ENCODE measurements at places on chromosomes 11 and 22.

- DNase-seq: no peak
These were observed 13.0 kb downstream of the SMTN start for GRCh38 chr22:31094021-31094551.

- no peak for DNase-seq
These were observed 48.9 kb downstream of the ST3GAL4 start for GRCh38 chr11:126404367-126404766.

DNA sequence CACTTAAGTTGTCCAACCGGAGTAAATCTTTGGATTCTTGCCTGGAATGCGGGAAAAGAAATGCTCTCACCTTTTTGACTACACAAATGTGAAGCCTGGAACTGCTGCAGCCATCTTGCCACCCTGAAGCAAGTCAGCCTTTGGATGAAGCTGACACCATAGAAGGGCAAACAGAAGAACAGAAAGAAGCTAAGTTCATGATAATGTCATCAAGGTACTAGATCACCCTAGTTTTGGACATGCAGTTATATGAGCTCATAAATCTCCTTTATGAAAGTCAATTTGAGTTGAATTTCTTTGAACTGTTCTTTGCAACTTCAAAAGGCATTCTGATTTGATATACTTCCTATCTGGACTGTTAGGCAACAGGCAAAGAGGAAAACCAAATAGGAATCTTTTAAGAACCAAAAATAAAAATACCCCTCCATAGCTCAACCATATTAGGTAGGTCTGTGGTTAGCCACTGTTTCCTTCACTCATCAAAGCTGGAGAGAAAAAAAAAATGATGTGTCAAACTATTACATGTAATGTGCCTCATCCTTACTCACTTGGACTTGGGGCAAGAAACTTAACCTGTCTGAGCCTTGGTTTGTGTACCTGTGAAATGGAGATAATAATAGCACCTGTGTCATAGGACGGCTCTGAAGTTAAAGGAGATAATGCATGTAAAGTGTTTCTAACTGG lies 91.9 kb downstream of the WT1 start:
- no peak for DNase-seq

GRCh38 chr11:110061296-110061695 lies 31.9 kb upstream of the ZC3H12C start:
- DNase-seq: no peak

GRCh38 chr22:50016988-50017700 lies 4.6 kb upstream of the IL17REL start:
- DNase-seq: no peak

DNA sequence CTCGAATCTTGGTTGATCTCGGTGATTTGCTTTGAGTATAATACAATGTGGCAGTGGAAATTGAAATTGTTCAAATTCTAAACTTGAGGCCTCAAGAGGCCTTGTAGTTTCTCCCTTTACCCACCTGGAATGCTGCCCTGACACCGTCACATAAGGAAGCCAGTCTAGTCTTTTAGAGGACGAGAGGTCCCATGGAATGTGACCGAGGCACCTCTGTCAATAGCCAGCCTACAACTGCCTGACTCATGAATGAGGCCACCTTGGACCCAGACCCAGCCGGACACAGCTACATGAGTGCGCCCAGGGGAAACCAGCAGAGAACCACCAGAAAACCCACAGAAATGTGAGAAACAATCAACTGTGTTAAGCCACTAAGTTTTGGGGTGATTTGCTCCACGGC lies 52.5 kb downstream of the RPL27A start:
- DNase-seq: no peak

DNA sequence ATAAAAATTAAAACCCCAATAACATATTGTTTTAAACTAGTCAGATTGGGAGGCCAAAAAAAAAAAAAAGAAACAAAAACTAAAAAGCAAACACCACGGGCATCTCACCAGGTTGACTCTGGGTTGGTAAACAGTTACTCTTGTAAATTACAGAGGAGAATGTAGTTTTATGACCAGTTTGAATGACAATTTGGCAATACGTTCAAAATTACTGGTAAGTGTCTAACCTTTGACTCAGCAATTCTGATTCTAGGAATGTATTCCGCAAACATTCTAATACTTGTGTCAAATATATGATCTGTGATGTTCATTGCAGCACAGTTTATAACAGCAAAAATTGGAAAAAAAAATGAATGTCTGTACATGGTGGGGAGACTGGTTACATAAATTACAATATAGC lies 1376.0 kb downstream of the TBC1D22A start:
- no peak for DNase-seq

- peak; percentile 60 for DNase-seq
These were observed 40.8 kb downstream of the TBC1D22A start for GRCh38 chr22:46803031-46803880.

- no peak for DNase-seq
These were observed 48.7 kb upstream of the ZBED5 start for GRCh38 chr11:10906521-10906920.

- DNase-seq: no peak
These were observed 52.3 kb downstream of the MICAL2 start for GRCh38 chr11:12162652-12163051.

DNA sequence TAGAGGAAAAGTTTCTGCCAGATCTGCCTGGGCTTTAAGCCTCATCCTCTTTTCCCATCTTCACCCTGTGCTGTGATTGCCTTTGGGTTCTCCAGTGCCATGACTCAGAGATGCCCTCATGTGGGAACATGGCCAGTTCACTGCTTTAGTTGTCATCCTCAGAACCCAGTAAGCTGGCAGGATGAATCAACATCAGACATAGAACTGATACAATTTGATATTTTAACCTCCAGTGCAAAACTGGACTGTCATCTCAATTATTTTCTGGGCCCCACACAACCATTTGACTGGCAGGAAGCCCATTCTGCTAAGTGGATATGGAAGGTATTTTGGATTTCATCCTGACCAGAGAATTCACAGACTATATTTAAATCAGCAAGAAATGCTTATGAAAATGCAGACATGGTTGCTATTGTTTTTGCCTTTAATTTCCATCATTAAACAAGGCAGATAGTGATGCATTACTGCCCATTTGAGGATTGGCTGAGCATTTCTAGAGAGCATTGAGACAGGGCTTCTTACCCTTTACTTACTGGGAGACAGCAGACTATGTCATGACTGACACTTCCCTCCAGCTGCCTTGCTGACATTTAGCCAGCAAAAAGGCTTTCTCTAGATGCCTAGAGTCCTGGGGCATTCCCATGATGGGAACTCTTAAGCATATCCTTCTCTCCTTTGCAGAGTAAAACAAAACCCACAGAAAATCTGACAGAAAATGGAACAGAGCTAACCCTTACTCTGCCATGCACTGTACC lies 327.1 kb upstream of the MTNR1B start:
- no peak for DNase-seq

DNA sequence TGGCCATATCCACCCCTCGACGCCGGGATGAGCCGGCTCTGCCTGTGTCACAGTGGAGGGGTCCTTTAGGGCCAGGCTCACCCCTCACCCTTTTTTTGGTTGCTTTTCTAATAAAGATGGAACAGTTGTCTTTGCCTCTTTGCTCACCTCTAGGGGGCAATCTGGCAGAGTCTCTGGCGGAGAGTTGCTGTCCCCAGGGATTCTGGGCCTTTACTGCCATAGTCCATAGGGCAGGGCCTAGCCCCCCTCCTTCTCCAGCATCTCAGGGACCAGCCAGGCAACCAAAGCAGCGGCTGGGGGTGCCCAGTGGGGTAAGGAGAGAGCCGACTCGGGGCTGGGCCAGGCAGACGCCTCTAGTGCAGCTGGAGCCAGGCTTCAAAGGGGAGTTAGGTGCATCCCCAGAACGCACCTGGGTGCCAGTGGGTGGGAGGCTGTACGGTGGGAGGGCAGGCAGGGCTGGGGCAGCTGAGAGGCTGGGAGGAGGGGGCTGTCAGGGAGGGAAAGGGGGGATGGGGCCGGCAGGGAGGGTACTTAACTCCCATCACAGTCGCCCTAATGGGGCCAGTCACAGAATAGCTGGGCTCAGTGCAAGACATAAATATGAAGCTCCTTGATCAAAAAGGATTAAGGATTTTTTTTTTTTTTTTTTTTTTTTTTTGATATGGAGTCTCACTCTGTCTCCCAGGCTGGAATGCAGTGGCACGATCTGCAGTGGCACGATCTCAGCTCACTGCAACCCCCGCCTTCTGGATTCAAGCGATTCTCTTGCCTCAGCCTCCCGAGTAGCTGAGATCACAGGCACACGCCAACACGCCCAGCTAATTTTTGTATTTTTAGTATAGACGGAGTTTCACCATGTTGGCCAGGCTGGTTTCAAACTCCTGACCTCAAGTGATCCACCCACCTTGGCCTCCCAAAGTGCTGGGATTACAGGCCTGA lies 2.5 kb upstream of the SUSD2 start:
- peak; percentile 53 for DNase-seq

GRCh38 chr22:50363166-50363802 lies 20.2 kb downstream of the PPP6R2 start:
- DNase-seq: no peak

DNA sequence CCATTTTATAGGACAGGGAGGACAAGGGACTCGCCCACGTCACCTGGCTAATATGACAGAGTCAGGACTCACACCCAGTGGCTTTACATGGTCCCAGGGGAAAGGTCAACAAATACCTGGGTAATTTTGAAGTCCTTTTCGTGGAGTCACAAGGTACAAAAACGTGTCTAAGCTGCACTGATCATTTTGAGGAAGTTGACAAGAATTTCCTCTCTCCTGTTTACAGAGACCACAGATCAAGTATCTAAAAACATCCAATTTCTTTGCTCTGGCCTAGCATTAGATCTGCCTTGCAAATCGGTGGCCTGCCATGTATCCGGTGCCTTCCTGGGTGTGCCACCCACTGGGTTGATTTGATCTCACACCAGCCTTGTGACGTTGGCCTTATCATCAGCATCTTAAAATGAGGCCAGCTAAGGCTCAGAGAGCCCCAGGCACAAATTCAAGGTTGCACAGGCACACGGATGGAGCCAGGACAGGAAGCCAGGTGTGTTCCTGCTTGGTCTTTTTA lies 17.6 kb downstream of the GDPD5 start:
- DNase-seq: peak; percentile 59

GRCh38 chr22:49040754-49041467 lies 786.8 kb downstream of the BRD1 start:
- DNase-seq: no peak

- DNase-seq: no peak
These were observed 5.3 kb upstream of the PARVA start for GRCh38 chr11:12372111-12372510.

DNA sequence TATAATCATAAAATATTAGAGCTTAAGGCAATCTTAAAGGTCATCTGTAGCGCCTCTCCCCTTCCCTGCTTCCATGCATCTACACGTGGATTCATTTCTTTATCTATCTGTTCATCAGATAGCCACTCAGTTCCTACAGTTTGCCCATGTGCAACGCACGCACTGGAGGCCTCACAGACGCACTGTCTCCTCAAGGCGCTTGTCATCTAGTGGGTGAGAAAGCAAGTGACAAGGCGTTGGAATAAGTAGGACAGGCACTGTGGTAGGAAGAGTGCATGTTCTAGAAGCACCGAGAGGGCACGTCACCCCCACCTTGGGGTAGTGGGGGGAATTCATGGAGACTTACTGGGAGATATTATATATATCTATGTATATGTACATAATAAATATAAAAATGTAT lies 20.8 kb upstream of the JAM3 start:
- no peak for DNase-seq

DNA sequence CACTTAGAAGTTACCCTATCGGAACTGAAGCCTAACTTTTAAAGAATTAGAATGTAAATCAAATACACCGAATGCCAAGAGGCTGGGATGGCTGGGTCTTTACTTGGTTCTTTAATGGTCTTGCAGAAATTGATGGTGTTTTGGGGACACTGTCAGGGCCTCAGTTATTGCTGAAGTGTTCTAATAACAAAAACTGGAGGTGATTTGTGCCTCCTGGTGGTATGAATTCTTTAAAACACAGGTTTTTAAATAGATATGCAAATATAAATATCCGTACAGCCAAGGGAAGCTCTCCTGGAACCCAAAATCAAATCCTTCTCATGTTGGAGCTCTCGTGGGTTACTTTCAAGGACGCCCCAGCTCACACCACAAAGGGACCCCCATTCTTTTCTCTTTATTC lies 19.3 kb upstream of the TMPRSS5 start:
- no peak for DNase-seq

DNA sequence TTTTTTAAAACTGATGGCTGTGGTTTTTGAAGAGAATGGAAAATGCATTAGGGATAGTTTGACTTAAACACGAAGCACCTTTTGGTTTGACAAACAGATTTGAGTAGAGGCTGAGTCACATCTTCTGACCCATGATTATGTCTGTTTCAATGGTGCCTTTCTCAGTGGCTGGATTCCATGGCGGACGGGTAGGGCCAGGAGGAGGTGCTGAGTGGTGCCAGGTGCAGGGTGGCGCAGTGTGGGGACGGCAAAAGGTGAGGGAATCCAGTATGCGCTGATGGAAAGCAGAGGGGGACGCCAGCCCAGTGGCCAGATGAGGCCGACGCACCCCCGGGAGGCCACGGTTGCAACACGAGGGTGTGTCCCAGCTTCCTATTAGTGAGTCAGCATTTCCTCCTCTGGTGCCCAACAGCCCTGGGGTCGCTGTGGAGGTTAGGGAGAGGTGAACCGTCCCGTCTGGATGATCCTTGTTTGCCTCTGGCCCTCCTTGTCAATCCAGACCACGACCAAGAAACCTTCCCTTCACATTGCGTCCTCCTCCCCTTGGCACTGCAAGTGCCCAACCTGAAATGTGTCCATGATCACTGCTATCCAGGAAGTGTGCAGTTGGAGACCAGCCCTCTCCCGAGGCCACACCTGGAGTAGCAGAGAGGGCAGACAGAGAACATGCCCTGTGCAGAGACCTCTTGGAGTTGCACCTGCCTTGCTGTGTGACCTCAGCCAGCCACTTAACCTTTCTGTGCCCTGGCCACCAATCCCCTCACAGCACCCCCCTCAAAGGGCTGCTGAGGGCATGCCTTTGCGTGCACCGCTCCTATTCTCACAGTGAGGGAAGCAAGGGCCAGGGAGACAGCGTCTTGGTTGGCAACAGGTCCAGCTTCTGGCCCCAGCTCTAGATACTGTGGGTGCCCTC lies 32.5 kb upstream of the ATXN10 start:
- DNase-seq: peak; percentile 88

DNA sequence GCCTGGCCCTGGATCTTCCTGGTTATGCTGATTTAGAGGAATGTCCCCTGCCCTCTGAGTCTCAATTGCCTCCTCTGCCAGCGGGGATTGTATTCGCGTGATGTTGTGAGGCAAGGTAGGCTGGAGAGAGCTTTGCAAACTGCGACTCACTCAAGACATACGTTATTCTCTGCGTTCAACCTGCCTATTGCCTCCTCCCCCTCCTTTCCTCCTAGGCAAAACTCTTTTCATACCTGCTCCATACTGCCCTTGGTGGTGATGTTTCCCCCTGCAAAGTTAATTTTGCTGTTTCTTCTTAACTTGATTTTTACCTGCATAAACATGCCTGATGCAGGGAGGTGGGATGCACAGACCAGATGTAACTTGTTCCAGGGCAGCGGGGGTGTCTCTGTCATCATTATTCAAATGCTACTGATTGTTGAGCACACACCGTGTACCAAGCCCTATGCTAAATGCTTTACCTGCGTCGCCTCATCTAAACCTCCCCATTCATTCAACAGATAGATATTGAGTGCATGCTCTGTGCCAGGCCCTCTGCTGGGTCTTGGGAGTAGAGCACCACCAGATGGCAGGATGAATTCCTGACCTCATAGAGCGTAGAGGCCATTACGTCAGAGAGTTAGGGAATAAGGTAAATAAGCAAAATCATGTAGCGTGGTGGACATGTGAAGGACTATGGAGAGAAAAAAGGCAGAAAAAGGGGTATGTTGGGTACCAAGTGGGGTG lies 29.0 kb downstream of the SGSM1 start:
- peak; percentile 36 for DNase-seq

- DNase-seq: peak; percentile 39
These were observed 757 bp upstream of the HINFP start for GRCh38 chr11:119120639-119121007.

GRCh38 chr11:113685654-113686359 lies 20.3 kb downstream of the TMPRSS5 start:
- DNase-seq: no peak
